ENCODE measurements at places on chromosomes 7 and 10. TPM values are rescaled to one million over a fixed set of nuclear protein-coding genes. Genes with fewer than 3 reads are reported as not detected.

Gene SPDYE16
- polyA plus RNA-seq, result 4.5 TPM

Gene PTPN12
- polyA plus RNA-seq, result 56.4 TPM

Gene ATRNL1
- 0.45 TPM for polyA plus RNA-seq

Gene COX15
- polyA plus RNA-seq, result 33.2 TPM

Gene CD36
- 396 TPM for polyA plus RNA-seq

Gene PODXL
- 91.8 TPM for polyA plus RNA-seq

Gene HOXA5
- 7.0 TPM for polyA plus RNA-seq

Gene TBX20
- polyA plus RNA-seq, result not detected

Gene GRID2IP
- polyA plus RNA-seq, result 0.18 TPM
